ENCODE measurements at places on chromosomes 4 and X.
A peak's percentile ranks its signal among the peaks of the same experiment; 100 is the strongest.

- DNase-seq, result no peak
Measured at GRCh38 chr4:1215141-1216075, 33.5 kb downstream of the CTBP1 start.

DNA sequence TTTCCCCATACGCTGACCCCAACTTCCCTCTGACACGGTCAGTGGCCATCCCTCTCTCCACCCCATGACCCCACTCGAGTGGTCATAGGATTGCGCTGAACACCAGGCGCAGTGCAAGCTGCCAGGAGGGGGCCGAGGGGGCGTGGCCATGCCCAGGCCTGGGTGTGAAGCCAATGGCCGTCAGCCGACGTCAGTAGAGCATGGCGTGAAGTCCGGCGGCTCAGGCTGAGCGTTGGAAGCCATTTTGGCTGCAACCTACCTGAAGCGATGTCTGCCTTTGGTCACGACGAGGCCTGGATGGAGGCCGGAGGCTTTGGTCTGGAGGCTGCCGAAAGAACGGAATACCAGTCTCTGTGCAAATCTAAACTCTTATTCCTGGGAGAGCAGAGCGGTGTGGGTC, at the start of gene RAB41:
Gene RAB41 (plus strand): TSS at position 222 of the 400 bp plus-strand sequence. CDS start 46 bp downstream, at position 268.
- DNase-seq, result no peak

- DNase-seq, result no peak
Measured at GRCh38 chrX:94662689-94663088, 988.7 kb downstream of the FAM133A start.

DNA sequence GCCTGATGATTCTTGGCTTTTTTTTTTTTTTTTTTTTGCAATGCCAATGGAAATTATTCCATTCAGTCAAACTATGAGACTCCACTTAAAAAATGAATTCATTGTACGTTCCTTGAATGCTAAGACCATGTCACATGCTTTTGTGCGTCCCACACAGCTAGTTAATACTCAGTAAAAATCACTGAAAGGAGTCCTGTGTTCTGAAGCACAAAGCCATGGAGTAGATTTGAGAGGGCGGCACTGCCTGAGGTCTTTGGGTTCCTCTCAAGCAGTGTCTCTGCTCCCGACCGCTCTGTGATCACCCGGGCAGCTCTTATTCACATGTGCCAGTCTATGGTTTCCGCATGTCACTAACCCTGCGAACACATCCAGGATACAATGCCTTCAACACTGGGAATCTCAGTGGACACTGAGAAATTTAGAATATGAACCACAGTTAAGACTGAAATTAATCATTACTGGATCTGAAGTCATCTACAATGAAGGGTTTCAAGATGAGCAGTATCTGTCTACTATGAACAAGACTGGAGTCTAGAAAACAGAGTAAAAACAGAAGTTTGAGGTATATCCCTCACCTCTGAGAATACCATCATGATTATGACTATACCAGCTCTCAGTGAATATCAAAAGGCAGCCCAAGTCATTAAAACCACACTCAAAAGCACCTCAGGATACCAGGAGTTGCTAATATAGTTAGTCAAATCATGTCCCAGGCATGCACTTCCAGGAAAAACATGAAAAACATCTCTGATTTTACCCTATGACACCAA, 193.0 kb downstream of the MGST2 start:
- no peak for DNase-seq

DNA sequence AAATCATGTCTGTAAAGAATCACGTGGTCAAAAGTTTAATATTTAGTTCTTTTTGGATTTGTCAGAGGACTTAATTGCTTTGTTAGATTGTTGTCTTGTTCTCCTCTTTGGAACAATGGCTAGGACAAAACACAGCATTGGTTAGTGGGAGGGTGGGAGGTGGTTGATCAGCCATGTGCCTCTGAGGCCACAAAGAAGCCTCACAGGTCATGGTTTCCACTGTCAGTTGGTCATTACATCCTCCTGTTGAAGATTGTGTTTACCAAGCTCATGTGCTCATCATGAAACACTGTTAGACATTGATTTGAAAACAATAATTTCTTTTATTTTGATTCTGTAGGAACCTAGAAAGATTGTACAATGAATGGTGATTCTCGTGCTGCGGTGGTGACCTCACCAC, 31.9 kb downstream of the ADD1 start:
- DNase-seq, result no peak

- no peak for DNase-seq
Measured at GRCh38 chrX:100085846-100086245, 324.2 kb downstream of the PCDH19 start.

- no peak for DNase-seq
Measured at GRCh38 chrX:31228415-31228832, 156.6 kb upstream of the FTHL17 start.

- no peak for DNase-seq
Measured at GRCh38 chr4:83340692-83341343, 6.2 kb upstream of the HPSE start.

GRCh38 chr4:101198682-101199339, 148.5 kb downstream of the PPP3CA start:
- peak; percentile 73 for DNase-seq

DNA sequence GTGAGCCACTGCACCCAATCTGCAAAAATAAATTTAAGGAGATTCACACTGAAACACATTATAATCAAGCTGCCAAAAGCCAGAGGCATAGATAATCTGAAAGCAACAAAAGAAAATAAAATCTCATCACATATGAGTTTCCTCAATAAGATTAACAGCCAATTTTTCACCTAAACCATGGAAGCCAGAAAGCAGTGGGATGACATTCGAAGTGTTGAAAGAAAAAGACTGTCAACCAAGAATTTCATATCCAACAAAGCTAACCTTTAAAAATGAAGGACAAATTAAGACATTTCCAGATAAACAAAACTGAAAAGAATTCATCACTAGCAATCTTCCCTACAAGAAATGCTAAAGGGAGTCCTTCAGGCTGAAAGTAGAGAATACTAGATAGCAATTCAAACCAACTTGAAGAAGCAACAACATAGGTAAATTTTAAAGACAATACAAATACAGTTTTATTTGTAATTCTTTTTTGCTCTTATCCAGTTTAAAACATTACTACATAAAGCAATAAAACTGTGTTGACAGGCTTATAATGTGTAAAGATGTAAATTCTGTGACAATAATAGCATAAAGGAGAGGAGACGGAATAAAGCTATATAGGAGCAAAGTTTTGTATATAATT, 23.1 kb upstream of the KLHL8 start:
- DNase-seq, result no peak

DNA sequence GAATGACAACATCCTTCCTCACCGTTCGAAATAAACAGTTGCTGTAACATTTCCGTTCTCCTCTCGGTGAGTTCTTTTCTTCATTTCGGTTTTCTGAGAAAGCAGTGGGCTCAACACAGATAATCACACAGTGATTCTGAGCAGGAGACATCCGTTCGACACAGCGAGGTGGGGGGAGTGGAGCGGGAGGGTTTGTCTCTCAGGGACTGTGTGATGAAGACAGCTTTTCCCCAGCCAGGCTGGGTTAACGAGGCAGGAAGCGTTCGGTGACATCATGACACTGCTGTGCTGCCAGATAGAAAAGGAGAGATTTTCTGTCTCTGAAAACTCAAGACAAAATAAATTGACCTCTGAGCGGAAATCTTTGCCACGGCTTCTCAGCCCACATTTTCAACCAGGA, 119.3 kb downstream of the CRLF2 start:
- DNase-seq, result no peak

- DNase-seq, result no peak
Measured at GRCh38 chr4:2069986-2070385, 10.9 kb downstream of the NAT8L start.

GRCh38 chr4:148292686-148293085, 149.5 kb downstream of the NR3C2 start:
- no peak for DNase-seq

GRCh38 chr4:5928274-5928673, 35.4 kb upstream of the CRMP1 start:
- no peak for DNase-seq

DNA sequence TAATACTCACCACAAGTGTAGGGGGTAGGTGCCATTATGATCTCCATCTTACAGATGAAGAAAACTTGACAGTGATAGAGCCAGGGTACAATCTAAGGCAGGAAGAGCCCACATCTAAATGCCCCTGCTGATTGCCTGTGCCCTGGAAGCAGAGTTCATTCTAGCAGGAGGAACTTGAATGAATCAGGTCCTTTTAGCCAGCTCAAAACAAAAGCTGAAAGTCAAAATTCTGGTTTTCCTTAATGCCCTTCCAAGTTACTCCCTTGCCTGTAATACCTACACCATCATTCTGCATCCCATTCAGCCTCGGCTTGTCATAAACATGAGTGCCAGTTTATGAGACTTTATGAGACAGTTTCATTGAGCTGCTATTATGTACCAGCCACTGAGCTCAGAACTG, 89.6 kb downstream of the SCD5 start:
- DNase-seq, result no peak

GRCh38 chr4:103375278-103375677, 177.1 kb upstream of the CENPE start:
- no peak for DNase-seq

DNA sequence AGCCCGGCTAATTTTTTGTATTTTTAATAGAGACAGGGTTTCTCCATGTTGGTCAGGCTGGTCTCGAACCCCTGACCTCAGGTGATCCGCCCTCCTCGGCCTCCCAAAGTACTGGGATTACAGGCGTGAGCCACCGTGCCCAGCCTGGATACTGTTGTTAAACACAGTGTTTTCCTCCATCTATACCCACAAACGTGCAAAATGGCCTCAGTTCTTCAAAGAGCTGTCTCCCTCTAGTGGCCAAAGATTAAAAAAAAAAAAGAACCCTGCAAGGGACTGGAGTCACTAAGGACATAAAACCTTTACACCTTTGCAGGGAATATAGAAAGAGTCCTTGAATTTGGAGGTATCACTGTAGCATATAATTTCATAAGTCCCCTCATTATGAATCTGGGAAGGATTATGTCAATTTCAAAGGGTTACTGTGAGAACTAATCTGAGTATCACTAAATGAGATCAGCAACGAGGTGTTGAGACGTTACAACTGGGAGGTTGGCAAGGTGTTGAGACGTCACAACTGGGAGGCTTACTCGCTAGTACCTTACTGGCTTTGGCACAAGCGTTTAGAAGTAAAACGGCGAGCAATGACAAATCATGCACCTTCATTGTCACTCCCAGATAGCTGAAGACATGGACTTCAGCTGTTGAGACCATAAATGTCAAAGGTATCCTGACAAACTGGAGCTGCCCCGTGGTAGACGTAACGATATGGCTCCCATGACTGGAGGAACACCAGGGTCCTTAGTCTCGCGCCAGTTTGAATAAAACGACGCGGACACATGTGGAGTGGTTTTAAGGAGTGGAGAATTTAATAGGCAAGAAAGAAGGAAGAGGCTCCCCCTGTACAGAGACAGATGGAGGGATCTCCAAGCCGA, 33.4 kb upstream of the ENPP6 start:
- peak; percentile 71 for DNase-seq

Measured in NCI-H1092 treated with DMSO at 0.1 percent for 48 hours (cell line).